ENCODE measurements at places on chromosomes 5 and 9. TPM values are rescaled to one million over a fixed set of nuclear protein-coding genes. Genes with fewer than 3 reads are reported as not detected.

The FKBP15 gene
- total RNA-seq = 16.8 TPM

The CRHBP gene
- 0.09 TPM for total RNA-seq

The MPDZ gene
- 9.9 TPM for total RNA-seq

The ZFP2 gene
- total RNA-seq = not detected

The DCANP1 gene
- total RNA-seq = not detected

The ENHO gene
- total RNA-seq = 2.3 TPM

The PCDHA12 gene
- total RNA-seq = 3.0 TPM

The HTR4 gene
- not detected for total RNA-seq

The LRRC14B gene
- total RNA-seq = not detected

The TBC1D13 gene
- 20.3 TPM for total RNA-seq

The MAMDC2 gene
- total RNA-seq = 0.27 TPM

Data from A549 treated with AZD2906 at 1 μM for 4 hours (cell line).